NCI-H1092 treated with DMSO at 0.1 percent for 48 hours (cell line): ENCODE measurements at places on chromosomes 16 and 17.
A peak's percentile ranks its signal among the peaks of the same experiment; 100 is the strongest.

DNA sequence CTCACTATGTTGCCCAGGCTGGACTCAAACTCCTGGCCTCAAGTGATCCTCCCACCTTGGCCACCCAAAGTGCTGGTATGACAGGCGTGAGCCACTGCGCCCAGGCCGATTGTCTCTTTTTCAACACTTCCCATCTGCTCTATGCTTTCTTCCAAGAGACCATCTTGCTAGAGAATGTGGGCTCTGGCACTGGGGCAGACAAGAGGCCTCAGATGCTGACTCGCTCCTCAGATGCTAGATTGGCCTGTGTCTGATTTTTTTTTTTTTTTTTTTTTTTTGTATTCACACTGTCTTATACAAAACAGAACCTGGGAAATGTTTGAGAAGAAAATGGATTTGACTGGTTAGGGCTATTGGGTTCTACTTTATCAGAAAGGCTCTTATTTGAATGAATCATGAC, 58.2 kb downstream of the CYB5D2 start:
- DNase-seq = no peak

DNA sequence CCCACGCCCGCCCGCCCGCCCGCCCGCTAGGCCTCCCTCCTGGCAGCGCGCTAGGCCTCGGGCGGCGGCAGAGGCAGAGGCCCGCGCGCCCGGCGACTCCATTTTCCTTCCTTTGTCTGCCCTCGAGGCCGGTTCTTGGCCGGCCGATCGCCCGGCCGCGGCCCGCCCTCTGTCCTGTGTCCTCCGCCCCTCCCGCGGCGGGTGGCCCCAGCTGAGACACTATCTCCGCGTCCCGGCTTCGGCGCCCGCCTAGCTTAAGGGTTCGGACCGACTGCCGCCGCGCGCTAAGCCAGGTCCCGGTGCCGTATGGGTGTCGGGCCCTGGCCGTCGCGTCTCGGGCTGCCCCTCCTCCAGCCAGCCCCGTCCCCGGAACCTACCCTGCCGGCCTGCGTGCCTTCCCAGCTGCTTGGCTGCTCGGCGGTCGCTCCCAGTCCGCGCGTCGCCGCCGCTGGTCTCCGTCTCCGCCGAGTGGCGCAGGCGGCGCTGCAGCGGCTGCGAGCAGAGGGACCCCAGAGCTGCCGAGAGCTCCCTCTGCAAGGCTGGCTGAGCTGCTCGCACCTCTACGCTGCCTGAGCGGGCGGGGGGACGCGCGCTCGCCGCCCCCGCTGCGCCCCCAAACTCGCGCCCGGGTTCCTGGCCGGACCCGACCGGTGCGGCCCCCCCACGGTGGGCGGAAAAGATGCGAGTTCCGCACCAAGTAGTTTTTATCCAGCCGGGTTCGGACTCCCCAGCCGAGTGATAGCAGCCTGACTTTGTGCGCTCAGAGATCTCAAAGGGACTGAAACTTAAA, 787 bp downstream of the CTCF start:
- DNase-seq = peak; percentile 76

DNA sequence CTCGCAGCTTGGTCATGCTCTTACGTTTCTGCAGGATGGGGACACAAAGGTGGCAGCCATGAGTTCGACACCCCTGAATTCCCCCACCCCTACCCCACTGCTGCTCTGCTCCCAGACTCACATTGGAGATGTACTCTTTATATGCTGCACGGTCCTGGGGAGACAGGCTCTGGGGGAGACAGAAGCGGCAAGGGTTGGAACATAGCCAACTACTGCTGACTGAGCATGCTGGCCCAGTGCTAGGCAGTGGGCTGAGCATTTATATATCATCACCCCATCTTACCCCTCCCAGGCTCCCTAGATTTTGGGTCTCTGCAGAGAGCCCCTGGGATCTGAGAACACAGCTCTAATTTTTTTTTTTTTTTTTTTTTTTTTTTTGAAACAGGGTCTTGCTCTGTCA, 8.1 kb upstream of the ATXN7L3 start:
- no peak for DNase-seq

- DNase-seq = no peak
These were observed 52.5 kb upstream of the CACNG3 start for GRCh38 chr16:24203675-24204074.

- DNase-seq = no peak
These were observed 77.2 kb upstream of the MON1B start for GRCh38 chr16:77113835-77114234.
